Activated T-cell treated with anti-CD3 and anti-CD28 coated beads for 1 hour (primary cell): ENCODE measurements at places on chromosomes 3 and 15.

GRCh38 chr3:169058681-169059080 lies 604.8 kb downstream of the MECOM start:
- no peak for DNase-seq

DNA sequence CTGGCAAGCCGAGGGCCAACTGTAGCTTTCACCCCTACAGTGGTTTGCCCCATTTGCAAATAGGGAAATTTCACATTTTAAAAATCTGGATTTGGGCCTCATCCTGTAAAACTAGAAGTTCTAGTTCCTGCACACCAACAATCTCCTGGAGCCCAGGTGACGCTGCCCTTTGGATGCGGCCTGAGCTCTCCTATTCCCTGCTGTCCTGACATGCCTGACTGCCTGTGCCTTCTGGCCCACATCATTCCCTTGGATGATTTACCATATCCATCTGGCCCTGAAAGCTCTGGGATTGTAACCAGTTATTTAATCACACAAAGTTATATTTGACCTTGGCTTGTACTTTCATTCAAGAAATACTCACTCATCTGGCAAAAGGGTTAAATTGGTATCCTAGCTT lies 272.3 kb downstream of the ARRDC4 start:
- DNase-seq: no peak

DNA sequence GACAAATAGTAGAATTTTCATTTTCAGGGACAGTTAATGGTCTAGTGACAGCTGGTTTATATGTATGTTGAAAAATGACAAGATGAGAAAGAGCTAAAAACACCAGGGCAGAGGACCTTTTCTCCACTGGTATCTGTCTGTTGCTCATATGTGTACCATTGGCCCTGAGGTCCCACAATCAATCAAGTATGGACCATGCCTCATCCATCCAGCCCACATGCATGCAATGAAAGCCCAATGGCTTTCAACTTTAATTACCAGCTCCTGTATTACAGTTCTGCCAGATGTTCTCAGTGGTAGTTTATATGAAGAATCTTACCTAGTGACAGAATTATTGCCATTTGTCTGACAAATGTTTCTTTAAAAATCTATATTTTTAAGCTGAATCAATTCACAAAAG lies 234.1 kb downstream of the ZMAT3 start:
- DNase-seq: no peak

GRCh38 chr15:87500240-87500639 lies 756.3 kb downstream of the NTRK3 start:
- DNase-seq: no peak

DNA sequence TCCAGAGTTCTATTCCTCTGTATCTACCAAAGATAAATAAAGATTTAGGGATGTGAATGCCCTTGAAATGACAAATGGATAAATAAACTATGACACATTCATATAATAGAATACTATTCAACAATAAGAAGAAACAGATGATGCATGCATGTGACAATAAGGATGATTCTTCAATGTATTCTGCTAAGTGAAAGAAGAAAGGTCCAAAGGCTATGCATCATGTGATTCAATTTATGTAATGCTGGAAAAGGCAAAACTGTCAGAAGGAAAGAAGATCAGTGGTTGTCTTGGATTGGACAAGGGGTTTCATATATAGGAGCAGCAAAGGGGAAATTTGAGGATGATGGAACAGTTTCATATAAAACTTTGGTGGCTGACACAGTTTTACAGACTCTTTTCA lies 32.6 kb upstream of the CHRNA7 start:
- DNase-seq: no peak

DNA sequence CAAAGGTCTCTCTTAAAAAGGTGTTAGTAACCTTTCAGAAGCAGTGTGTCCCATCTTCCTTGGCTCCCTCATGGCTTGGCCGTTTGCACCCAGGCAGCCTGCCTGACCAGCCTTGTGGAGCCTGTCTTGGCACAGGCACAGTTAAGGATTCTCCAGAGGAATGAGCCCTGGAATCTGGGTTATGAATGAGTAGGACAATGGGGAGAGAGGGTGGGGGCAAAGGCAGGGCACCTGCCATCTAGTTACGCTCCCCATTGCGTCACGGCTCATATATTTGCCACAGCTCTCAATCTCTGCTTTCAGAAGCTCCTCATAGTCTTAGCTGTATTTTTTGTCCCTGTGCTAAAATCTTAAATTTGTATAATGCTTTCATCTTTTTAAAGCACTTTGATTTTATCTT lies 50.6 kb downstream of the WDR76 start:
- no peak for DNase-seq

DNA sequence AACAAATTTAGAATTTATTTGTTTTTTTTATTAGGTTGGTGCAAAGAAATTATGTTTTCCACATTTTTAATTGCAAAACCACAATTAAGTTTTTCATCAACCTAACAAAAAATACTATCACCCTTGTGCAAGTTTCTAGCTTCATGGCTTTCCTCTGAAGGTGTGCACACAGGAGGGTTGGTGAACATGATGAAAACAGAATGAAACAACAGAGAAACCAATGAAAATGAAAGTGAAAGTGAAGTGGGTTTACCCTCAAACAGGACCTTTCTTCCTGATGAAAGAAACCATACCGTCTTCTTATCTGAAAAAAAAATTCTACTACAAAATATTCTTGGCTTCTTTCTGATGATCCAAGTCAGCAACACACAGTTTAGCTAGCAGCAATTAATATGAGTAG lies 71.9 kb upstream of the FEZF2 start:
- DNase-seq: no peak

DNA sequence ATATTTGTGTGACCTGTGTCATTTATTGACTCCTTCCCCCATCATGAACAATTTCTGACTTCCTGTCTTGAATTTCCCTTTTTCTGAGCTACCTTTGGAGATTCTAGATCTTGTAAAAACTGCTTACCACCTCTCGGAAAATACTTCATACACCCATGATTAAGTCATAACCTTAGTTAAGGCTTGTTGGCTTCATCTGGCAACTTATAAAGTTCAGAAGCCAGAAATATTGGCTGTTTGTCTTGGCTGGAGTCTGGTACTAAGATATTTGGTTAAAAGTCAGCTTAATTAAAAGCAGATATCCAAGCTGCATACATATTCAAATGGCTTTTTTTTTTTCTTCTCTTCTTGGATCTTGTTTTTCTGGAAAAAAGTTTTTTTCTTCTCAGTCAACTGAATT lies 37.3 kb upstream of the B3GALNT1 start:
- no peak for DNase-seq

- no peak for DNase-seq
These were observed 147.8 kb downstream of the SHOX2 start for GRCh38 chr3:157958457-157958856.

- DNase-seq: no peak
These were observed 57.6 kb downstream of the CLDN11 start for GRCh38 chr3:170476291-170476690.

DNA sequence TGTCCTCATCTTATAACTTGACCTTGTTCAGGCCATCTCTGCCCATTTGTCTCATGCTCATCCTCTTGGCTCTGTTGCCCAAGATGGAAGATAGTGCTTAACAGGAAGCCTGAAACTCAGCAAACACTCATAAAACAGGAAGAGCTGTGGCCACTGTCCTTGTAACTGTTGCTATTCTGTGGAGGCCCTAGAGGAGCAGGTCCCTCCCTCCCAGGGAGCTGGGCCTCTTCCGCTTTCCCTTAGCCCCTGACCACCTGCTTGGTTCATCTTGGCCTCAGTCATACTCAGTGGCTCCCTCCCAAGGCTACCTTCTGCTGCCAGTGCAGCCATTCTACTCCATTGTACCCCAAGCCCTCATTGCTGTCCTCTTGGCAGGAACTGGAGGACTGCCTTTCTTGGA lies 3.5 kb downstream of the MAPKAPK3 start:
- no peak for DNase-seq

GRCh38 chr3:112298781-112299180 lies 4.8 kb upstream of the SLC9C1 start:
- no peak for DNase-seq

- DNase-seq: no peak
These were observed 70.1 kb downstream of the ST8SIA2 start for GRCh38 chr15:92463826-92464225.

- no peak for DNase-seq
These were observed 381.1 kb downstream of the CTNNB1 start for GRCh38 chr3:41580274-41580959.

DNA sequence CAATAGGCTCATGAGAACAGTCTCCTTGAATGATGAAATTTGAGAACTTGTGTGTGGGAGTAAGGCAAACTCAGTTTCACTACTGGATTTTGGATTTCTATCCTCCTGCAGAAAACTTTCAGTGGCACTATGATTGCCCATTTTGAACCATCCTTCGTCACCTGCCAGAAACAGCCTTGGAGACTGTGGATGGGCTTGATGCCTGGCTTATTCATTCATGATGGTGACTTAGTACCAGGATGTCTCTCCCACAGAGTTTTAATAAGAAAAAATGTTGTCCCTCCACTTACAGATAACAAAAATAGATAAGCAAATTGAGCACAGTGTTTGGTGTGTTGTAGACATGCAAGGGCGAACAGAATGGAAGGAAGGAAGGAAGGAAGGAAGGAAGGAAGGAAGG lies 53.5 kb upstream of the CPNE4 start:
- DNase-seq: no peak

- DNase-seq: no peak
These were observed 147.9 kb downstream of the SST start for GRCh38 chr3:187522293-187522692.

- no peak for DNase-seq
These were observed 3.2 kb downstream of the PFKFB4 start for GRCh38 chr3:48553361-48553760.

- DNase-seq: no peak
These were observed 43.3 kb downstream of the CPN2 start for GRCh38 chr3:194307849-194308248.

- no peak for DNase-seq
These were observed 15.6 kb downstream of the NR1D2 start for GRCh38 chr3:23960649-23961048.

DNA sequence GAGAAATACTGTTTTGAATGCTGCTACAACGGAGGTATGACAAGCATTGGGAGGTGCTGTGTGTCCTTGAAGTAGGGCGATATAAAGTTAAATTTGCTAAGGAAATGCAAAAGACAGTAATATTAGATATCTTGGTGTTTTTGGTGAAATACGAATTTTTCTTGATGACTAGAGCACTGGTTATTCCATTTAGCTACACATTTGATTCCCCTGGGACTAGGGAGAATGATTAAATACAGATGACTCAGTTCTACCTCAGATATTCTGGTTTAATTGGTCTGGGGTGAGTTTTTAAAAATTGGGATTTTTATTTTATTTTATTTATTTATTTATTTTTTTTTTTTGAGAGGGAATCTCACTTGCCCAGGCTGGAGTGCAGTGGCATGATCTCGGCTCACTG lies 18.7 kb upstream of the GADL1 start:
- DNase-seq: no peak

GRCh38 chr15:40333922-40334492 lies 6.7 kb downstream of the CCDC9B start:
- DNase-seq: no peak

DNA sequence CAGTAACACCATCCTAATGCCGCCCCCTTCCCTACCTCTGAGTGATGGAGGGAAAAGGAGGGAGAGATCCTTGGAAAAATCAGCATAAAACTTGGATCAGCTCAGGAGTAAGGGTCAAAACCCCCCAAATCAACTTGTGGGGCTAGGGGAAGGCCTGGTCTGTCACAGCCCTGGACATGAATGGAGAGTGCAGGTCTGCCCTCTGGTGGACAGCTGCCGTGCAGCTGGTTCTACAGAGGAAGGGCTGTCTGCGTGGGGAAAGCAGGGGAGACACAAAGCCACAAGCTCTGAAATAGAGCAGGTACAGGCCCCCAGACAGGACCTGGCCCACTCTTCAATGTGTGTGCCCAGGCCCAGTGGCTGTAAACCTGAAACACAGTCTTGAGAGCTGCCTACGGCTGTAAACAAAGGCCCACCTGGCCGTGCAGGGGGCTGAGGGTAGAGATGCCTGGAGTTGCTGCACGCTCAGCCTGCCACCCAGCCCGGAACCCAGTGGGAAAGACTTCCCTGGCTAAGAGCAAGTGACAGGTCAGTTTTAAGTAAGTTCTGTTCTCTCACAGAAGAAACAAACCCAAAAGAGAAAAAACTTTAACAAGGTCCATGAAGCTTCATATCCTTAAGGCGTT lies 16.4 kb downstream of the CLK3 start:
- peak; percentile 42 for DNase-seq

- DNase-seq: no peak
These were observed 61.1 kb downstream of the FNDC3B start for GRCh38 chr3:172100482-172100881.

GRCh38 chr3:102105193-102105592 lies 255.9 kb downstream of the NFKBIZ start:
- DNase-seq: no peak

DNA sequence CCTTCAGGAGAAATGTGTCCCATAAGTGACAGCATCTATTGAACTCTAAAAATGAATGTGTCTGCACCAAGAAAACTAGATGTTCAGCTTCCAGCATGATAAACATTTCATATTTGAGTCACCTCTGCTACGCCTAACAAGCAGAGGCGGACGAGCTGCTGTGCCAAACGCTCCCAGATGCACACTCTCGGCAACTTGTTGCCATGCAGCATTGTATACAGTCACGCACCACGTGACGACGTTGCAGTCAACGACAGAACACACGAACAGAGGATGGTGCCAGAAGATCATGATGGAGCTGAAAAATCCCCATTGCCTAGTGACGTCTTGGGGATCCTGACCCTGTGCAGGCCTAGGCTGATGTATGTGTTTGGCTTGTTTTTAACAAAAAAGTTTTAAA lies 137.5 kb downstream of the XXYLT1 start:
- no peak for DNase-seq

- DNase-seq: no peak
These were observed 882.8 kb downstream of the NAALADL2 start for GRCh38 chr3:175741951-175742350.

DNA sequence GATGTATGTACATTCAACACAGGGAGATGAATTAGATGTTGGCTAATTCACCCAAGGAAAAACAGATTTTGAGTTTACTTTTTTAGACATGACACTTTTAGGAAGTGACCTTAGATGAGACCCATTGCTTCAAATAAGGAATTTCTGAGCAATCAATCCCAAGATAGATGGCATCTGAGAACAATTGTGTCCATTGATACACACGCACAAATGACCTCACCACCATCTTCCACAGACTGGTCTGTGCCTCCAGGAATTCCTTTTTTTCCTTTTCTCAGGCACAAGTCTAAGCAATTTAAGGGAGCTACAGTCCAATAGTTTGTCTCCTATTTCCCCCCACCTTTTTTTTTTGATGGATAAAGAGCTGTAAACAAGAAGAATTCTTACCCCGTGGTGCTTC lies 265.3 kb downstream of the TBL1XR1 start:
- DNase-seq: no peak

- DNase-seq: no peak
These were observed 15.3 kb downstream of the ZMAT3 start for GRCh38 chr3:179056326-179056725.

GRCh38 chr15:67850994-67851571 lies 11.2 kb upstream of the RNU6-1 start:
- no peak for DNase-seq
